ENCODE measurements at places on chromosomes 13 and 19.

DNA sequence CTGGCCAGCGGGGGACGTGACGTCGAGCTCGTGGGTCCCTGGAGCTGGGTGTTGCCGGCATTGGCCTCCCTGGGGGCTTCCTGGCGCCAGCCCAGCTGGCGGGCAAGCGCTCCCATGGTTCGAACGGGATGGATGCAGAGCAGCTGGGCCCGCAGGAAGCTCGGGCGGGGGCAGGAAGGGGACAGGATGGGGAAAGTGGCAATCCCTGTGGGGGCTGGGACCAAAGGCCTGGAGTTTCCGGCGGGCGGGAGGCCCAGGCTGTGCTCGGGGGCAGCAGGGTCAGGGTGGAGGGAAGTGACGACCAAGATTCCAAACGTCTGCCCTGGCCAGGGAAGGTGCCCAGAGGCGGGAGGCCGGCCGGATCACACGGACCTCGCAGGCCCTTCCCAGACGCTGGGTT, 19.3 kb downstream of the PALM start:
- DNase-seq: no peak

GRCh38 chr19:38173291-38174041, 50.6 kb downstream of the DPF1 start:
- no peak for DNase-seq

DNA sequence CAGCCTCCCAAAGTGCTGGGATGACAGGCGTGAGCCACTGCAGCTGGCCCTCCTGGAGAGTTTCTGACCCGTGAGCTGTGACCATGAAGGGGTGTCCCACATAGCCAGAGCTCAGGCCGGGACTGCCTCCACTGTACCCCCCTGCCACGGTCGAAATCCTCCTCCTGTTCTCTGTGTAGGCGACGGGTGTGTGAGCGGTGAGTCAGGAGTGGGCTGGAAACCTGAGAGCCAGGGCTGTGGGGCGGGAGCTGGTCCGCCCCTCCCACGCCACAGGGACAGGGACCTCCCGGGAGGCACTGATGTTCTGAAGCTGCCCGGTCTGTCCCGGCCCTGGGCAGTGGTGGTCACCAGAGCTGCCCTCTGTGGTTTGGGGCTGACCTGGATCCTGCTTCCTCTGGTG, 3.9 kb downstream of the WDR18 start:
- no peak for DNase-seq

GRCh38 chr13:50513300-50513877, 330.1 kb downstream of the DLEU7 start:
- DNase-seq: no peak

- DNase-seq: no peak
Observed at GRCh38 chr13:38590796-38591507, 95.9 kb upstream of the FREM2 start.

- no peak for DNase-seq
Observed at GRCh38 chr19:3404324-3405260, 38.2 kb downstream of the NFIC start.

DNA sequence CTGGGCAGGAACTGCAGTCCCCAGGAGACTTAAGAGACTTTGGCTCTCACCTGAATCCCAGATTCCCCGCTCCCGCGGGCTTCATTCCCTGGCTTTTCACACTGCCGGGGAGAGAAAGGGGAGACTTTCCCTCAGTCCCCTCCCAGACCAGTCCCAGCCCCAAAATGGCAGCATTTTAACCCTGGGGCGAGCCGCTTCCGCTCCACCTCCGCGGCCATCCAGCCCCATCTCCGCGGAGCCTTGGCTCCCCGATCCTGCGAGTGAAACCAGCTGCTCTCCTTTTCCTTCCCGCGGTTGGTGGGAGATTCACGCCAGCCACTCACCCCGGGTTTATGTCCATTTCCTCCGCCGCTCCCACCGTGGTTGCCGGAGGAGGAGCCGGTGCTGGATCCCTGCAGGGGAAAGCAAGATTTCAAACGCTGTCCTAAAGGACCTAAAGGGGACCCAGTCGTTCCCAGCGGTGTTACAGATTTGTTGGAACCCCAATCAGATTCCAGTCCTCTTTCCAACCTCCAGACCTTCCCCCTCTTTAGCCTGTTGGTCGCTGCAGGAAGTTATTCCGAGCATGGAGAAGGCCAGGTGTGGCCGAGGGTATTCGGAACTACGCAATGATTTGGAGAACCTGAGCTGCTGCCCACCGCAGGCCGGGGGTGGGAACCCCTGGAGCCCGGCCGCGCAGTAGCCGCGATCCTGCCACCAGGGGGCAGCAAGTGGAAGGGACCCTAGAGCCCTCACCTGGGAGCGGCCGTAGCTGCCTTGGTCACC, 3.4 kb downstream of the DMKN start:
- DNase-seq: peak; percentile 91

- DNase-seq: no peak
Observed at GRCh38 chr19:21221693-21222092, 79.9 kb downstream of the ZNF431 start.
